ENCODE measurements at places on chromosomes 11 and 22.

- no peak for DNase-seq
Observed at GRCh38 chr11:117314840-117315239, 1.2 kb downstream of the BACE1 start.

DNA sequence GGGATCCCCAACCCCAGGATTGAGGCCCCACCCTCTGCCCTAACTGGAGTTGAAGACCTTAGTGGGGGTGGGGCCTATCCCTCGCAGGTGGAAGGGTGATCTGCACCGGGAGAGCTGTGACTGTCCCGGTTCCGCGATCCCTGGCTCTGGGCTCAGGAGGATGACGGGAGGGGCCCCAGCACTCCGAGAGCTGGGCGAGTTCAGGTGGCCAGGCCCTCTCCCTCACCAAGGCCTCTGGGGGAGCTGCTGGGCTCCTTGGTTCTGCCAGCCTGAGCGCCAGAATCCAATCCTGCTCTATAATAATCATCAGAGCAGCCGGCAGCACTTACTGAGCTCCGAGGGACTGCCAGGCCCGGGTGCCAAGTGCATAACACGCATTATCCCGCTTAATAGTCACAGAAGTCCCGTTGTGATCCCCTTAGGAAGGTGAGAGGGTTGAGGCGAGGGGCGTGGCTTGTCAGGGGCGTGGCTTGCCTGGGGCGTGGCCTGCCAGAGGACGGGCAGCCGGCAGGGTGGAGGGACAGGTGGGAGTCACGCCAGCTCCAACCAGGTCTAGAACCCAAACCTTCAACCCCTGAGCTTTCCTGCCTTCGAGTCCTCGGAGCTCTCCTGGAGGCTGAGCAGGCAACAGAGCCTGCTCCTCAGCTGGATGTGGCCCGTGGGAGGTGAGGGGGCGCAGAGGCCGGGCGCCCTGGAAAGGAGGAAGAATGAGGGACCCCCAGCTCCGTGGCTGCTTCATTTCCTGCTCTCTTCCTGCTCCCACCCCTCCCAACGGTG lies 7.3 kb upstream of the SYT7 start:
- DNase-seq = peak; percentile 52

DNA sequence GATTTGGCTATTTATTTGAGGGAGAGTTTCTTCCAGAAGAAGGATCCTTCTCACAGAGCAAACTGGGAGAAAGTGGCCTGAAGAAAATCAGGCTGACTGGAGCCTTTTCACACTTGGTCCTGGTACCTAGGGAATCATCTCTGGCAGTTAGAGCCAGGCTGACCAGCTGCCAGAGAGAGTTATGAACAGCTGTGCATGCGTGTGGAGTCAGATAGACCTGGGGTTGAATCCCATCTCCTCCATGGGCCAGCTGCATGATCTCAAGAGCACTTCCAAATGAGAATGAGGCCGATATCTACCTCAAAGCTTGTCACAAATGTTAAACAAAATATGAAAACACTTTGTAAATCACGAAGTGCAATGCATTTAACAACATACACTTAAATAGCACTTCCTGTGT lies 390.0 kb downstream of the TENM4 start:
- DNase-seq = no peak

DNA sequence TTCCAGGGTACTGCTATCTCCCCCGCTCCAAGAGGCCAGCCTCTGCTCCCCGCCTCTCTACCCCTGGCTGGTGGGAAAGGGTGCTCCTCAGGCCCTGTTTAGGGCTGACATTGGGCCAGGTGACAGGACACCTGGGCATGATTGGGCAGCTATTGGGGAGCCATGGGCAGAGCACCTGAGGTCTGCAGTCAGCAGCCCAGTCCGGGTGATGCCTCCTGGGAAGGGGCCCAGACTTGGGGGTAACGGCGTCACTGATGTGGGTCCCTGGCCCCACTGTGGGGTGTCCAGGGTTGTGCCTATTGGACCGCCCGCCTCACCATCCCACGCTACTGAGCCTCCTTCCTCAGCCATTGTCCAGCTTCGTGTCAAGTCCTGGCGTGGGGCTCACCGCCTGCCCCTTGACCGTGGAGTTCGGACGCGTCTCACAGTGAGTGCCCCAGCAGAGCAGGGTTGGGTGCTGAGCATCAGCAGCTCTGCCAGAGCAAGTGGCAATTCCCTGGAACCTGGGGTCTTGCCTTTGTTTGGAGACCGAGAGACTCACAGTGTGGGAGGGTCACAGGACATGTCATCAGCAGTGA lies 2.8 kb upstream of the GATD1 start:
- DNase-seq = no peak

- no peak for DNase-seq
Observed at GRCh38 chr11:61963282-61964057, 4.0 kb downstream of the FTH1 start.

- DNase-seq = peak; percentile 75
Observed at GRCh38 chr11:35138943-35139721, at the start of gene CD44. CD44 (plus strand) TSS chr11:35139171; CDS start chr11:35139304, 133 bp downstream.

GRCh38 chr11:129698212-129698611 lies 117.4 kb upstream of the TMEM45B start:
- DNase-seq = no peak

DNA sequence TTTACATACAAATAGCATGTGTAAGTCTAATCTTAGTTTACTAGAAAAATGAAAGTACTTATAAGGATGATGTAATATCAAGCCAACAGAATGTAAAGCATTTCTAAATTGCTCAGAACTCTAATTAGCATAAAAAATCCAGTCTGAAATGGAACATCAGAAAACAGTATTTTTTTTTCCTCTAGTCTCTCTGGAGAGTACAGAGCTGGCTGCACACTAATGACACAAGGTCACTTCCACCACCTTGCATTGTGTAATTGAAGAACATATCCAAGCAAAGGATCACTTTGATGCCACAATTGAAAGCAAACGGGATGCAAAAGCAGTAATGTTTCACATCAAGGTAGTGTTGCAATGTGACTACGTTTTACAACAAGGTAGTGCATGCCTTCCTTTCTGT lies 548.0 kb upstream of the LUZP2 start:
- no peak for DNase-seq

GRCh38 chr11:45674481-45675190 lies 9.2 kb upstream of the CHST1 start:
- no peak for DNase-seq

DNA sequence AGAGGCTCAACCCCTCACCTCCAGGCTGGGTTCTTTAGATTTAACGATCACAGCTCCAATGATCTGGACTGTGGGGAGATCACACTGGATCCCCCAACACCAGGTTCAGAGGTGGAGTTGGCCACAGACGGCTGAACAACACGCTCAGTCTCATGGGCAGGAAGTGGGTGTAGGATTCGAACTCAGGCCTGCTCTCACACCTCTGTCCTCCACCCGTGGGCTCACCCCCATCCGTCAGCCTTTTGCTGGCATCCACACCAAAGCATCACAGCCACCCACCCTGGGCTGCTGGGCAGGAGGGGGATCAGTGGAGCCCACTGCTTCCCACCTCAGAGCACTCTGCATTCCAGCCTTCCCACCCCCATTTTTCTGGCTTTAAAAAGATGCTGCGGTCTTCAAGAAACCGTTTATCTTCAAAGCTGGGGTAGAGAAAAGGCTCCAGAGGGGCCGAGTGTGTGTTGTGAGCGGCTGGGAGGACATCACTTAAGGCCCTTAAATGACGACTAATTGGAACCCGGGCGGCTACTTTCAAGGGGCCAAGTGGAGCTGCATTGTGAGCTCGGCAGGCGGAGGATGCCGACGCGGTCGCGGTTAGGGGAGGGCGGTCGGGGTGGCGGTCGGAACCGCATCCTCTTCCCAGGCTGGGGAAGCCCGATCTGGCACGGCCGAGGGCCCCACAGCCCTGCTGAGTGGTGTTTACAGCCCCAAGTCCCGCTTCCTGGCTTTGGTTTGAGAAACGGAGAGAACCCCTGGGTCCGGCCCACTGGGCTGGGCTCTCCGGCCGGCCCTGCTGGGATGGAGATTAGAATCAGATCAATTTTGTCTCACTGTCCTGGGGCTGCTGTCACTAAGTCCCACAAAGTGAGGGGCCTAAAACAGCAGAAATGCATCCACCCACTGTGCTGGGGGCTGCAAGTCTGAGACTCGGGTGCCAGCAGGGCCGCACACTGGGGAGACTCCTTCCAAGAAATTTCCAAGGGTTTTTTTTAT lies 15.9 kb upstream of the FGF3 start:
- DNase-seq = no peak

- no peak for DNase-seq
Observed at GRCh38 chr11:9875862-9876261, 212.0 kb downstream of the SWAP70 start.

GRCh38 chr11:94934362-94934761 lies 39.0 kb downstream of the CWC15 start:
- no peak for DNase-seq

DNA sequence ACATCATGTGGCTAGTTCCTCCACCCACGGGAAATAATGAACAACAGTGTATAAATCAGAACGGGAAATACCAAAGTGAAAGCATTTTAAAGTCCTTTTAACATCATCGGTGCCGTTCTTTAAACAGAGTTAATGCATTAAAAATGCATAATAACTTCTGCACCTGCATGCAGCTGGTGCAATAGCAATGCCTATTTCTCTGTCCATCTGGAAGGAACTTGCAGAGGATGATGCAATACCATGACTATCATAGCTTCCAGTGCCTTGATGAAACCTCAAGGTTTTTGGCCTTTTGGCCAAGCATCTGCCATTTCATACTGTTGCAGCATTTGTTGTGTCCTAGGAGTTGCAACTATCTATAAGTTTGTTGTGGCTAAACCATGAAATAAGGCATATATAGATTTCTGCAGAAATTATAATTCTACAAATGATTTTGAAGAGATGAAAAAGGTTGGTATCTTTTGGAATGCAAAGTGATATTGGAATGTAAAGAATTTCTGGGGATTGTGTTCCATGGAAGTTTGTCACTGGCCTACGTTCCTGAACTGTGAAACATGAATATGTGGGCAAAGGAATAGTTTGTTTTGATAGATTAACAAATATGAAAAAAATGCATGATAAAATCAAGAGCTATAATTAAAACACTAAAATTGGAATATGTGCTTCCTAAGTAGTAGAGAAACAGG lies 9.8 kb upstream of the EIF3F start:
- no peak for DNase-seq

DNA sequence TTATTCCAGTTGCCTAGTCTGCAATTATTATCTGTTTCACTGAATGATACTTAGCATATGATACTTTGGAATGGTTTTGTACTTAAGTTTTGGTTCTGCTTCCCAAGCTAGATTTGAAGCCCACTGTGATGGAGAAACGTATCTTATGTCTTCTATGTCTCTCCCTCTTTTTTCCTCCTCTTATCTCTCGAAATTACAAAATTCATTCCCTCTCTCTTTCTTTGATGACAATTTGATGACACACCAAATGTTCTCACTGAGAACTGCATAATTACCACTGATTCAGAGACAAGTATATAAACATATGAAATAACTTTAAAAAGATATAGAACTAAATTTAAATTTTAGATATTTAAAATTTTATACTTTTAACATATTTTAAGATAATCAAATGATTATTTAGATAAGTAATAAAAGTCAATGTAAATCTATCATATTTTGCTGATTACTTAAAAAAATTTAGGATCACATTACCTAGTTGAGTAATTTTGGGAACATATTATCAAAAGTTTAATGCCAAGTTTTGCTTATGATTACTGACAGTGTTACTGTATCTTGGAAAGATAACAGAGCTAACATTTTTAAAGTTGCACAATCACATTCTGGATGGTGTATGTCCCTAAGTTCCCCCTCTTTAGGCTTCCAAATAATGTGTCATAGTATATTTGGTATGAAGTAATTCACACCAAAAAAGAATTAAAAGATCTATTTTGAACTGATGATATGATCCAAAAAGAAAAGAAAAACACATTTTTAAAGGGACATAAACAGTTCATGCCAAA lies 255.3 kb downstream of the SBF2 start:
- no peak for DNase-seq

GRCh38 chr11:92886243-92886905 lies 83.1 kb upstream of the MTNR1B start:
- no peak for DNase-seq

DNA sequence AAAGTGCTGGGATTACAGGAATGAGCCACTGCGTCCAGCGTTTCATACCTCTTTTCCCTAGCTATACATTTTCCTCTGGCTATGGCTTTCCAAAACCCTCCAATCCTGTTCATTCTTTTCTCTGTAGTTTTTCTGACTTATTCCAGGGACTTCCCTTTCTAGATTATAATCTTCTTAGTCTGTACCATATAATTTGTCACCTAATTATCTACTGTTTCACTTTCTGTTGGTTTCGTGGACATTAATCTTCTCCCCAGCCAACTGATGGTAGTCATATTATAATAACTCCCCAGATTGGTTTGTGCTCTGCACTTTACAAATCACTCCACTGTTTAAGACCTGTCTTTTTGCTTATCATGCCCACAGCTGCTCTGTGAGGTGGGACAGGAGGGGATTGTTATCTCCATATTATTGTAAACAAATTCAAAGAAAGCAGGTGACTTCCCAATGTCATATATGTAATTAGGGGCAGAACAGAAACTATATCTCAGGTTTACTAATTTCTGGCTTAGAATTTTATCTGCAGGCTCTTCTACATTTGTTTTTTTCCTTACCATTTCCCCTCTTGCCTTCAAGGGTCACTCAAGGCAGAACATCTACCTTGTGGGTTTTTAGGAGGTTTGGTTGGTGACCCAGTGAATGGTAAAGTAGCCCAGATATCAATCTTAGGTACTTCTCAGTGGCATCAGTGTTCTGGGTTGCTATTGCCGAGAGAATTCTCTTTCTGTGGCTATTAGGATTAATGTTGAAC lies 23.9 kb downstream of the STIM1 start:
- DNase-seq = no peak

- no peak for DNase-seq
Observed at GRCh38 chr11:830295-831117, 2.2 kb upstream of the CD151 start.

DNA sequence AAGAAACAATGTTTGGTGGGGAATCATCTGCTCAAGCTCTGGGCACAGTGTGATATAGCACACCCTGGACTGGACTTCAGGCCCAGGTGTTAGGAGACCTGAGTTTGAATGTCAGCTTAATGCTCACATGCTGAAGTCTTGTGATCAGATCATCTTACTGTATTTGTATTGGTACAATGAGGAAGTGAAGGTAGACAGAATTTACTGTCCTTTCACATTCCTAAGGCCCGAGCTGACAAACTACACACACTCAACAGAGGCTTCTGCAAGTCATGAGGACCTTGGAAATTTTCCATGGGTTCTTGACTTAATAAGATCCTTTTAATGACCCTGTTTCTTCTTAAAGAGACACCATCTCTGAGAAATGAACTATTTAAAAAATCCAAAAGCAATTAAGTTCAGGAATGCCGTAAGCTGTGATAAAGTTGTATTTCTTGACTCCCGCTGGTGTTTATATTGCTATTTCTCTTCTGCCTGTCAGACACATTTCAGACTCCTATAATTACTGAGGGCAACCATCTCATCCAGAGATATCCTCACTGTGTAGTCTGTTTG lies 802.0 kb downstream of the DLG2 start:
- DNase-seq = no peak

All from stimulated activated CD4-positive, alpha-beta T cell treated with anti-CD3 and anti-CD28 coated beads, Interleukin-1b, Interleukin-23, amount 100 ng/mL, for 1 hour (primary cell).